ENCODE measurements at places on chromosomes 6 and 20.

- DNase-seq = no peak
Measured at GRCh38 chr6:24576447-24576846, 69.5 kb downstream of the KIAA0319 start.

DNA sequence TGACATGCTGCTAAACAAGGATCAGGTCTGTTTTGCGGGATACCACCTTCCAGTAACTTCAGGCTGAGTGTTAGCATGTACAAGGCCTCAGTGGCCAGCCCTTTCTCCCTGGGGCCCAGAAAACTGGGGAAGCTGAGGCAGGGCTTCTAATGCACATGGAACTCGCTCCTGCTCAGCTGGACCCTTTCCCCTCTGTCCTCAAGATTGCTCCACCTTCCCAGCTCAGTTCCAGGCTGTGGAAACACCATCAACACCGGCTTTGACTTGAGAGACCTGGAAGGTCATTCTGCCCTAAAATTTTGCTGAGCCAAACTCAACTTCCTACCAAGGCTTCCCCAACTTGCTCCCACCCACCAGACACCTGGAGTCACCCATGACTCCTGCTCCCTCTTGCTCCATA, 4.2 kb upstream of the BLCAP start:
- DNase-seq = no peak

DNA sequence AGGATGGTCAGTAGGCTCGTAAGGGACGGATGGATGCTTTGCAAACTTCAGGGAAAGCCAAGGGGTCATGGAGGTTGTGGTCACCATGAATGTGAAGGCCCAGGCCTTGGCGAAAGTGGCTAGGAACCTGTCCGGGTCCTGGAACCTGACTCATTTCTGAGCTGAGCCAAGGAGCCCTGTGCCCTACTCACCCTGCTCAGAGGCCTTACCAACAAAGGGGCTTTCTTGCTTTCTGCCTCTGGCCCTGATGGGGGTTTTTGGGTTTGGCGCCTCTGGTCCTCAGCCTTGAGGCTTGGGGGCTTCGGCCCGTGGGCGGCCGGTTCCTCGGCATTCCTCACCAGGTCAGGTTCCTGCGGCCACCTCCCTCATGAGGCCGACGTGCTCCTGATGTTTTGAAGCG, 155.1 kb downstream of the DTNBP1 start:
- no peak for DNase-seq

GRCh38 chr20:31927627-31928159, 24.2 kb downstream of the PDRG1 start:
- DNase-seq = no peak
